ENCODE measurements at places on chromosomes 2 and 18. TPM values are rescaled to one million over a fixed set of nuclear protein-coding genes. Genes with fewer than 3 reads are reported as not detected.

Gene ERMN
- total RNA-seq: 0.52 TPM

Gene CSRNP3
- total RNA-seq: 18.8 TPM

Gene FTCDNL1
- total RNA-seq: 1.0 TPM

Gene ZSWIM2
- total RNA-seq: not detected

Gene SS18
- total RNA-seq: 55.3 TPM

Gene CTAGE1
- not detected for total RNA-seq

Gene ACMSD
- not detected for total RNA-seq

Gene NEU4
- total RNA-seq: 4.2 TPM

Gene CMPK2
- total RNA-seq: 4.2 TPM

Gene CFC1
- total RNA-seq: not detected

Gene GCA
- total RNA-seq: 20.4 TPM

Gene INPP1
- total RNA-seq: 8.4 TPM

Gene OSBPL6
- total RNA-seq: 2.1 TPM

Gene MORN2
- 12.0 TPM for total RNA-seq

Gene EMILIN1
- 61.6 TPM for total RNA-seq

Gene DLGAP1
- 0.52 TPM for total RNA-seq

Gene SLC5A7
- total RNA-seq: under 0.01 TPM

Gene ELOA2
- not detected for total RNA-seq

Gene EVX2
- total RNA-seq: under 0.01 TPM

Gene DYNAP
- total RNA-seq: not detected

Gene DCDC2C
- total RNA-seq: not detected

All from skeletal muscle tissue (tissue), 5 donors.